ENCODE measurements at places on chromosomes 12 and 14. TPM values are rescaled to one million over a fixed set of nuclear protein-coding genes. Genes with fewer than 3 reads are reported as not detected.

GRCh38 chr14:82796086-82796485 lies 1262.4 kb upstream of the SEL1L start:
- H3K4me3 ChIP-seq: no peak overlapping the region
- H3K36me3 ChIP-seq: no peaks in the 10 kb centered on the region
- no peak for DNase-seq
- H3K4me1 ChIP-seq: peaks cover 2% of the 10 kb centered on the region
- no peak overlapping the region for H3K27ac ChIP-seq

- no peaks in the 10 kb centered on the region for H3K36me3 ChIP-seq
- no peak overlapping the region for H3K27ac ChIP-seq
- peaks cover 17% of the 10 kb centered on the region for H3K4me1 ChIP-seq
Measured at GRCh38 chr14:39229222-39229543, 4.5 kb upstream of the MIA2 start.

DNA sequence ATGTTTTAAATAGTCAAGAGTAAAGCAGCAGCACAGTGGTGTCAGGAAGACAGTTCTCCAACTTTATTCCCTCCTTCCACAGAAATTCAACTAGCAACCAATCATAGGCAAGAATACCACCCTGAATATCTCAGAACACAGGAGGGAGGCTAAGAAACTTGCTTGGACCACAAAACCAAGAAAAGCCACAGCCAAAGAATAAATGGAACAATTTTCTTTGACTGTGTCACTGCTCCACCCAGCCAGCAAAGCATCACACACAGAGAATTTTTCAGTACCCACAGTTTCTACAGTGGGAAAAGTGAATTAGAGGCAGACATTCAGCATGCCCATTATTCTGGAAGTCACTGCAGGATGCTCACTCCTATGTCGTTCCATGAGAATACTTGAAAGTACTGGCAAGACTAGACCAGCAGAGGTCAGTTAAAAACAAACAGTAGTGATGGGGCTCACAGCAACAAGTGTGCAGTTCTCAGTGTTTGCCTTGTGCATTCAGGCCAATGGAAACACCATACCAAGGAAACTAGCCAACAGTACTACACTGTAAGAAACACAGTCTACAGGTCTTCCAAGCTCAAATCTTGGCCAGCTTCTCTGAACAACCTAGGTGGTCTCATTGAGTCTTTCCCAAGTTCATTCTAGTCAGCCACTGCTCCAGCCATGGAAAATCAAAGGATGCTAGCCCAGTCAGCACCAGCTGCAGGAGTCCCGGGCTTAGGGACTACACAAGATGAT lies 56.8 kb upstream of the FOXG1 start:
- no peak overlapping the region for H3K4me3 ChIP-seq
- DNase-seq: no peak

- H3K36me3 ChIP-seq: no peaks in the 10 kb centered on the region
- DNase-seq: no peak
- H3K4me1 ChIP-seq: no peaks in the 10 kb centered on the region
- H3K27me3 ChIP-seq: peaks cover 12% of the 10 kb centered on the region
Measured at GRCh38 chr14:104212206-104213095, 74.1 kb downstream of the KIF26A start.

The ZFHX2 gene
- total RNA-seq: 16.4 TPM

The CEBPE gene
- total RNA-seq: not detected

Measured in progenitor cell of endocrine pancreas (in vitro differentiated cells).